ENCODE measurements at places on chromosomes 13 and 19. TPM values are rescaled to one million over a fixed set of nuclear protein-coding genes. Genes with fewer than 3 reads are reported as not detected.

GRCh38 chr19:577439-578392 is 5.3 kb downstream of the BSG start:
- no peak for DNase-seq
- no peak overlapping the region for H3K4me3 ChIP-seq
- H3K4me1 ChIP-seq: peaks cover 28% of the 10 kb centered on the region
- no peaks in the 10 kb centered on the region for H3K27me3 ChIP-seq
- H3K36me3 ChIP-seq: peaks cover 18% of the 10 kb centered on the region
- no peak overlapping the region for H3K27ac ChIP-seq

DNA sequence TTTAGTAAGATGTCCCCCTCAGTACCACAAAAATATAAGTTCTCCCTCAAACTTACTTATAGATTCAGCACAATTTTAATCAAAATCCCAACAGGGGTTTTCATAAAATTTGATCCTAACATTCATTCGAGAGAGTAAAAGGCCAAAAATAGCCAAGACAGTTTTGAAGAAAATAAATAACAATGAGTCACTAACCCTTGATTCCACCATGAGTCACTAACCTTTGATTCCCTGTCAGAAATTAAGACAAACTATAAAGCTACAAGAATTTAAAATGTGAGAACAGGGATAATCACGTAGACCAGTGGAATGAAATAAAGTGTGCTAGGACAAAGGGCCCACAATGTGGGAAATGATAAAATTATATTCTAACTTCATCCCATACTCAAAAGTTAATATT is 320.3 kb downstream of the SUCLA2 start:
- no peak overlapping the region for H3K27ac ChIP-seq
- H3K4me1 ChIP-seq: no peaks in the 10 kb centered on the region
- peaks cover 4% of the 10 kb centered on the region for H3K27me3 ChIP-seq
- no peak for DNase-seq
- no peak overlapping the region for H3K4me3 ChIP-seq
- H3K36me3 ChIP-seq: no peaks in the 10 kb centered on the region

DNA sequence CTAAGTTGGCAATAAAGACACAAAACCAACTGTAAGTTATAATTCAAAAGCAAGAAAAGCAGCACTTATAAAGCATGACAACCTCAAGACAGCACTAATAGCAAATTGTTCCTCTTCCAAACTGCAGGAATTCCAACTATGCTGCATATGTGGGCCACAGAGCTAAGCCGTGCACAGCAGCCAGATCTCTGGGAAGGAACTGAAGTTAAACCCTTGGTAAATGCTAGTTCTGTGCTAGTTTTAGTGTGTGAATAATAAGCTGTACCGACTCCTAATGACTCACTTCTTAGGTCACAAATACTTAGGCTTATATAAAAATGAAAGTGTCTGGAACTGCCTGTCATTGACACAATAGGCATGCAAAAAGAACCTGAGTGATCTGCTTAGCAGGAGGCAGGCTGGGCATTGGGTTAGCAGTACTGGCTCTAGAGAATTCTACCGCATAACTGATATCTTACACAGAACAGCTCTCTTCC is 21.2 kb upstream of the GTF3A start:
- H3K4me1 ChIP-seq: peaks cover 14% of the 10 kb centered on the region
- H3K27ac ChIP-seq: no peak overlapping the region
- DNase-seq: no peak

The EDNRB gene
- not detected for total RNA-seq

DNA sequence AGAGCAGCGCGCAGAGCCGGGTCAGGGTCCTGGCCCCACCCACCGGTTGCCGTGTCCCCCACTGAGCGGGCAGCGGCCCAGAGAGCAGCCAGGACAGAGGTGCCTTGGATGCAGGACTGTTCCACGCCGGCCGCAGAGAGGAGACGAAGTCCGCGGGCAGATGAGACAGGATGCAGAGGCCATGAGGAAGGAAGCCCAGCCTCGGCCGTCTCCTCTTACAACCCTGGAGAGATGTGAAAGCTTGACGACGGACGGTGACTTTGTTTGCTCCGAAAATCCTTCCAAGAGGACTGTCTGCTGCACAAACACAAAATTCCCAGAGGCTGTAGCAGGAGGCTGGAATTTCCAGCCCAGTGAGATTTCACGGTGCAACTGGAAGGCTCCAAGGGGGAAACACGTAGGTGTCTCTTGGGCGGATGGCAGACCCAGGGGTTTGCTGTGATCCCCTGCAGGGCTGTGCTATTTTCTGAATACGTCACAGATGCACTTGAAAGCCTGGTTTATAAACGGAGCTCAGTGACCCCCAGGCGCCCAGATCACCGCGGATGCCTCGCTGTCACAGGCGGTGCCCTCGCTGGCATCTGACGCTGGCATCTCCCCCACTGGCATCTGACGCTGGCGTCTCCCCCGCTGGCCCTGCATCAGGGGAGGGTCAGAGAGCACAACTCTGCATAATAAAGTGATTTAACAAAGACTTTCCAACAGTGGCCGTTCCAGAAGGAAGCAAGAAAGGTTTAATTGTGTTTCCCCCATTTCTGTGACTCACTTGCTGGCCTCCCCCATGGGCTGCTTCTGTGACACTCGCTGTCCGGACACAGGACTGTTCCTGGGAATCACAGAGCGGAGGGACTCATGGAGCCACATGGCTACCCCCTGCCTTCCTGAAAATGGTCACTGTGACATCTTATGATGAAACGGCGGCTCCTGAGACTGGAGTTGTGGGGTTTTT is 62.0 kb upstream of the C13orf46 start:
- peaks cover 48% of the 10 kb centered on the region for H3K36me3 ChIP-seq
- no peak for DNase-seq
- no peak overlapping the region for H3K4me3 ChIP-seq
- no peak overlapping the region for H3K27ac ChIP-seq
- H3K27me3 ChIP-seq: no peaks in the 10 kb centered on the region

Data from activated B cell treated with CpG ODN at 0.5 μM for 24 hours (primary cell).